KG1 (cell line): ENCODE measurements at places on chromosomes 7 and 10.

DNA sequence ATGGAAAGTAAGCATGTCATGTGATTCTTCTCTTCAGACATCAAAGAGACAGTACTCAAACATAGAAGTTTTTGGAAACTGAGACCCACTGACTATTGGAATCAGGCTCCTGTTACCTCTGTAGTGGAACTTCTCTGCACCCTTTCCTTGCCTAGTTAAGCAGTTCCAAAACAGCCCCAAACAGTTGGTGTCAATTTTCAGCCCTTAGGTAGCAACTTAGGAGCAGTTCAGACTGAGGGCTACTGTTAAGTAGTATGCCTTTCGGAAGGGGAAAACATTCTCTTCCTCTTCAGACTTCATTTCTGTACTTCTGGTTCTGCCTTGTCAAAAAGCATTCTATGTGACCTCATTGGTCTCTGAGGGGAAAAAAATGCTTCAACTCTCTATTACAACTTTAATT lies 85.7 kb downstream of the ZNF277 start:
- no peak for DNase-seq

- DNase-seq, result peak; percentile 4
Observed at GRCh38 chr7:112790586-112791003, 402 bp upstream of the TMEM168 start.

DNA sequence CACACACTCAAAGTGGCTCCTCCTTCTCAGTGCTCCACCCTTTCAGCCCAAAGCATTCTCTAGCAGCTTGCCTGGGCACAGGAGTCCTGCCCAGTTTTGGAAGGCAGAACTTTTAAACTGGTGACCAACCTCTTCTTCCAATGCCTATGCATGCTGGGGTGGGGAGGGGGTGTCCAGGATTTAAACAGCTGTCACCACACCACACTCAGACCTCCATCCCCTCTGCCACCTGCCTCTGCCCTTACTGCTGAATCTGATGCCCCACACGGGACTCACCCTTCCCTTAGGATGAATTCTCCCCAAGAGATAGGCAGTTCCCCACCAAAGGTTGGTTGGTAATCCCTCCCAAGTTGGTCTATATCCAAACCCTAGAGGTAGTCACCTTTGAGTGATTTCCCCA lies 50.2 kb downstream of the FRMPD2 start:
- no peak for DNase-seq

DNA sequence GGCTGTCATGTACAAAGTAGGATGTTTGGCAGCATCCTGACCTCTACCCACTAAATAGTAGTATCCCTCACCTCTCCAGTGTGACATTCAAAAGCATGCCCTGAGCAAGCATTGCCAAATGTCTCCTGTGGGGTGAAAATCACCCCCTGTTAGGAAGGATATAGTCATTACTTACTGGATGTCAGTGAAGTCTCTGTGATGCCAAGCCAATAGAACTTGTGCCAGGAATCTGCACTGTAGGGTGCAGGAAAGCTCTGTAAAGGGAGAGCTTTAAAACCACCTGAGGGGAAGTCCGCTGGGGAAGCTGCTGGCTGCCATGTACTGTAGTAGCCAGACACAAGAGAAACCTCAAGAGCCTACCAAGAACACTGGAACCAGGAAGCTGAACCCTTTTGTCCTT lies 170.7 kb upstream of the DKK1 start:
- no peak for DNase-seq

- no peak for DNase-seq
Observed at GRCh38 chr10:69568472-69569395, 4.5 kb downstream of the NEUROG3 start.

- peak; percentile 81 for DNase-seq
Observed at GRCh38 chr10:73956476-73957359, 41.2 kb upstream of the VCL start.

- DNase-seq, result no peak
Observed at GRCh38 chr10:30040597-30040996, 18.8 kb downstream of the JCAD start.

GRCh38 chr7:127177156-127177555 lies 75.6 kb downstream of the GRM8 start:
- DNase-seq, result no peak

GRCh38 chr10:14585287-14586193 lies 189.2 kb downstream of the FAM107B start:
- DNase-seq, result no peak

- DNase-seq, result no peak
Observed at GRCh38 chr10:21888959-21889358, 114.6 kb downstream of the DNAJC1 start.

GRCh38 chr10:73469579-73469978 lies 26.2 kb downstream of the PPP3CB start:
- no peak for DNase-seq

GRCh38 chr10:14408139-14408538 lies 77.4 kb upstream of the FRMD4A start:
- no peak for DNase-seq

DNA sequence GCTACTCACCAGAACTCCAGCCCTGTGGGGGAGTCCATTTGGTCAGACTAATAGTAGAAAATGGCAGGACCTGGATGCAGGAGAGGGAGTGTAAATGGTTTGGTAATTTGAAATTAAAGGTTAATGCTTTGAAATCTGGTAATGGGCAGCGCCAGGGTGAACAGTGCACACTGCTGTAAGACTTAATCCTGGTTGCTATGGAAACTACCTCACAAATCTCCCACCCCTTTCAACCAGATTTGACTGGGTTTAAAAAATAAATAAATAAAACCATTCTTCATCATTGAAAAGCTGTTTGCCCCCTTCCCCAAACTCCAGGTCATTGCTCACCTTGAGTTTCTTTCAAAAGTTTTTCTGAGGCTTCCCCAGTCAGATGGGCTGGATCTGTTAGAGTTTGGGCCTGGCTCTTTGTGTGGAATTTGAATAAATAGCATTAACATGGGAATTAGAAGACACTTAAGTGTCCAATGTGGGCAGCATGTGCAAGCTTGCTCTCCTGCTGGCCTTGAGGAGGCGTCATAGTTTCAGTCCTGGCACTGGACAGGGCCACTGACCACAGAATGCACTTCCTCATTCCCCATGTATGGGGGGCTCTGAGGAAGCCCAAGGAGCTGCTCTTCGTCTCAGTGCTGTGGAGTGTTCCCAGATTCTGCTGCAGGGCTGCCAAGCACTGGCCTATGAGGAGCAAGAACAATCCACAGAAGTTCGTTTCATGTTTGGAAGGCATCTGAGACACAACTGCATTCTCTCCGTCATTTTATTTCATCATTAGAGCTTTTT lies 90.7 kb downstream of the LRRC4 start:
- DNase-seq, result no peak

- DNase-seq, result no peak
Observed at GRCh38 chr7:158563911-158564662, 23.5 kb downstream of the PTPRN2 start.

DNA sequence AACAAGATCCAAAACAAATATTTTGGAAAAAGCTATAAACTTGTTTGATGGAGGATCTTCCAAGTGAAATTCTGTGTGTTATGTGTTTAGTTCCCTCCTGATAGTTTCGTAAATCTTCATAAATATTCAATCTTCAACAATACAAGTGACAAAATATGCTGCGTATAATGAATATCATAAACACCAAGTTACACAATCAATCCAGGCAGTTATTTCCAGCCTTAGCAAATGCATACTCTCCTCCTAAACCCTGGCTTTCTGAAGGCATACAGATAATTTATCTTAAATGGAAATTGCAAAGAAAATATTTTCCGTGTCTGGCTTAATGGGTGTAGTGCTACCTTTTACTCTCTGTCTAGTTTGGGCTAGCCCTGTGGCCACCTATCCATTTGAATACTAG lies 864.9 kb upstream of the ZWINT start:
- no peak for DNase-seq

- no peak for DNase-seq
Observed at GRCh38 chr7:50197549-50197948, 104.5 kb upstream of the ZPBP start.

DNA sequence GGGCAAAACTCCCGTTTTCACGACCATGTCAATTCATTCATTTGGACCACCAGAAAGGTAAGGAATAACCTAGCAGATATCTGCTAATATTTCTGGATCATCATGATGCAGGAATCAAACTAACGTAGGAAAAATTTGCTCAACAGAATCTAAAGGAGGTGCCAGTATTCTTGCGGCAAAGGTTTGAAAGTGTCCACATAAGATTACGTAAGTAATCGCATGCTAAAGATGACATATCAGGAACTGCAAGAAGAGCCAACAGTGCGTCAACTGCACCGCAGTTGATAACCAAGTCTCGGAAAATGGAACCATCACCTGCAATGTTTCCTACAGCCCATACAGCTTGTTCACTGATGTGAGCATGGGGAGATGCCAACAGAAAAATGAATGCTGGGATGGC lies 194.1 kb upstream of the ZNF804B start:
- no peak for DNase-seq

- no peak for DNase-seq
Observed at GRCh38 chr10:79189181-79189580, 120.4 kb downstream of the ZMIZ1 start.

GRCh38 chr7:94701555-94701973 lies 45.6 kb upstream of the SGCE start:
- no peak for DNase-seq

DNA sequence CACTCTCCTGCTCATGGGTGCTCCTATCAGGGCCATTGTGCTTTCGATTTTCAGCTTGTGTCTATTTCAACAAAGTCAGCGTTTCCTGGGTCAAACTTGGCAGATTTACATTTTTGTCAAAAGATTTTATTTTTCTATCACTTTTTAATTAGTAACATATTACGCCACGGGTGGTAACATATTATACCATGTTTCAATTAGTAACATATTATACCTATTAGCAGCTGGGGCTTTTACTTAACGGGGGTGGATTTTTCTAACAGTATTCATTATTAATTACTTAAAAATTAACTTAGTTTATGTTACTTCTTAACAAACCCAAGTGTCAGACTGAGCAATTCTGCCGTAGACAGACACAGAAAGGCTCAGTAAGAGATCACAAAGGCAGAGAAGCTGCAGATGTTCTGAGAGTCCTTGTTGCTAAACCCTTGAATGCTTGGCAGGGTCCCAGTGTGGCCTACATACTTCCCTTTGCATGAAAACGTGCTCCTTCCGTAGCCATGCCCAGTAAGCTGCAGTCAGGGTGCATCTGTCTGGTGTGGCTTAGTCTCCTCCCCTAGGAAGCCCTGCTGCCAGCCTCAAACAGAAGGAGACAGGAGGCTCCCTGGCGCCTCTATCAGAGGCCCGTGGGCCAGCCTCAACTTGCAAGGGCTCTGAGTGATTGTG lies 263.1 kb upstream of the CXCL12 start:
- no peak for DNase-seq

DNA sequence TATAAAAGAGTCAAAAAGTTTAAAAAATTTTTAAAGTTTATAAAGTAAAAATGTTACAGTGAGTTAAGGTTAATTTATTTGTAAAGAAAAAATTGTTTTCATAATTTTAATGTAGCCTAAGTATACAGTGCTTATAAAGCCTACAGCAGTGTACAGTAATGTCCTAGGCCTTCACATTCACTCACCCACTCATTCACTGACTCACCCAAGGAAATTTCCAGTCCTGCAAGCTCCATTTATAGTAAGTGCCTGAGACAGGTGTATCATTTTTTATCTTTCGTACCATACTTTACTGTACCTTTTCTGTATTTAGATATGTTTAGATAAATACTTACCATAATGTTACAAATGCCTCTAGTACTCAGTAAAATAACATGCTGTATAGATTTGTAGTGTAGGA lies 269.7 kb upstream of the PHF14 start:
- DNase-seq, result no peak

GRCh38 chr7:30313793-30314192 lies 29.4 kb downstream of the ZNRF2 start:
- no peak for DNase-seq

GRCh38 chr7:152760854-152761748 lies 1.5 kb downstream of the ACTR3B start:
- DNase-seq, result no peak

- peak; percentile 31 for DNase-seq
Observed at GRCh38 chr10:48363617-48364355, 57.3 kb downstream of the MAPK8 start.

- no peak for DNase-seq
Observed at GRCh38 chr7:39617005-39617404, 6.4 kb upstream of the RALA start.

DNA sequence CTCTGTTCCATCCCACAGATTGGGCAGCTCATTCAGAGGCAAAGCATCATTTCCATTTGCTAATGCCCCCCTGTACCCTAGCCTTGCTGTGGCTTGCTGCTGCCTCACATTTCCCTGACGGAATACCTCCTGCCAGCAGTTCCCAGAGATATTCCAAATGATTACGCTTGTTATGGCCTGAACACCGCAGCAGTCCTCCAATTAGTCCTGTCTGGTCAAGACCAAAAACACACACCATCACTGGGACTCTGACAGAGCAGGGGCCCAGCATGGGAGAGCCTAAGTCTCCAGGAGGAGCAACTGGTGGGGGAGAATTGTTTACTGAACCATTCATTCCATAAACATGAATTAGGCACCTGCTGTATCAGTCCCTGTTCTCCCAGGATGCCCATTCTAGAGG lies 6.1 kb downstream of the OGDHL start:
- DNase-seq, result no peak

GRCh38 chr7:86978808-86979506 lies 80.5 kb downstream of the ELAPOR2 start:
- DNase-seq, result no peak

GRCh38 chr10:57395923-57396322 lies 871.8 kb downstream of the IPMK start:
- DNase-seq, result no peak

DNA sequence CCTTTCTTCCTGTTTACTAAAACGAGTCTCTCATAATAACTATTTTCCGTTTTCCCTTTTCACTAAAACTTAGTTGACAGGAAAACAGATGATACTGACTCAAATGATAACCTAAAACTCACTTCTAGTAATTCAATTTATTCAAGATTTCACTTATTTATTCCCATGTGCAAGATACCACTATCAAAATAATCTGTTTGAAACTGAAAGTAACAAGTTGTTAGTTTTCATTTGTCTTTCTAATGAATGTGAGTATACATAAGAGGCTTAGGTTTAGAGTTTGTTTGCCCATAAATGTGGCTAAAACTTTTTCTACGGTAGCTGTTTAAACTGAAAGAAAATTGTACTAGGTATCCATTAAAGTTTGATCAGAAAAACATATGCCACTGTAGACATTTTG lies 314.9 kb upstream of the STEAP1 start:
- no peak for DNase-seq

- no peak for DNase-seq
Observed at GRCh38 chr10:98460837-98461499, 14.2 kb upstream of the HPS1 start.

GRCh38 chr7:142002179-142002578 lies 6.5 kb downstream of the MGAM start:
- no peak for DNase-seq
